ENCODE measurements at places on chromosomes 5 and 9.
A peak's percentile ranks its signal among the peaks of the same experiment; 100 is the strongest.

DNA sequence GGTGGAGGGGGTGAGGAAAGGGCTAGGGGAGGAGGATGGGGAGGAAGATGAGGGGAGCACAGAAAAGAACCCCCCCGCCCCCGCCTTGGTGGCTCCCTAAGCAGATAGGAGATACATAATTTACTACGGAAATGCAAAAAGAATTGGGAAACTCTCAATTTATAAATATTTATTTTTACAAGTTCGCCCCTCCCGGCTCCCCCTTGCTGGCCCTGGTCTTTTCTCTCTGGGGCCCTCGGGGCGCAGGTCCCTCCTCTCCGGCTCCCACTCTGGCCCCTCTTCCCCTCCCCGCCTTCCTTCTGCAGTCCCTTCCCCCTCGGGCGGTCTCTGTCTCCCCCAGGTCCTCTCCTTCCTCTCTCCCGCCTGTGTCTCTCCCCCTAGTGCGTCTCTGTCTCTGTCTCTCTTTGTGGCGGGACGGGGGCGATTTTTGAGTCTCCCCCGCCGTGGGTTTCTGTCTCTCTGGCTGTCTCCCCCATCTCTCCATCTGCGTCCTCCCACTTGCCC is 173.6 kb upstream of the IER5L start:
- DNase-seq = no peak

DNA sequence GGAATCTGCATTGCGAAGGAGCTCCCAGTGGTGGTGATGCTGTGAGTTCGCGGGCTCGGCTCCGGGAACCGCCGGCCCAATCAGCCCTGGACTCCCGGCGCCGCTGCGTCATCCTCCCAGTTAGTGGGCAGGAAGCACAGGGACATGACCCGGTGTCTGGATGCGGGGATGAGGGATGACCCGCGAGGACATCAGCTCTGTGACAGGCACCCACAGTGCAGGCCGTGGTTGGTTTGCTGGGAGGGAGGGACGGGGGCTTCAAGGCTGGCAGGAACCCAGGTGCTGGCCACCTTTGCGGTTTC is 996 bp downstream of the NXNL2 start:
- no peak for DNase-seq

DNA sequence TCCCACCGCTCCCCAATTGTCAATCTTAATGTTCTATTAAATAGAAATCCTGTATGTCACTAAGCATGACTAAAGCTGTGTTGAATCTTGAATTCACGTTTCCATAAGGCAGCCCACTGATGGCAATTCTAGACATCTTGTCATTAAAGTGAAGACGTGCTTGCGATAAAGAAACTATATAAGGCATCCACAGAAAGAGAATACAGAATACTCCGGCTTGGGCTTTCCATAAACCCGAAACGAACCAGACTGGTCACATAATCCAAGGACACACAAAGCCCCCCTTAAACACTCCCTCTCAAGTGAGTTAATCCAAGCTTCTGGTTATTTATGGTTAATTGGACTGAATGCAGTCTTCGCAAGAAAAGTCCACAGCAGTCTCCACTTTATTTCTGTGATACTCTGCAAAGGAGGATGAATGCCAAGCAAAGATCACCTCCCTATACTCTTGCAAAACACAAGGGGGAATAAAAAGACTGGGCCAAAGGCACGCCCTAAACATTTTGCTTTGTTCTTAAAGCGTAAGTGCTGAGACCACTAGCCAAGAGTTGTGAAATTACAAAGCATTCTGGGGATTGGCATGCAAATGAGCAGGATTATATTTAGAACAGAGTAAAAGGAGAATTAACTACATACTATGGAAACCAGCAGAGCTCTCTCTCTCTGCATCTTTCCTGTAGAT is 54.7 kb downstream of the DPYSL3 start:
- DNase-seq = no peak

- no peak for DNase-seq
These were observed 441.0 kb downstream of the TLE4 start for GRCh38 chr9:80012557-80013330.

GRCh38 chr9:36818965-36819870 is 214.8 kb downstream of the PAX5 start:
- DNase-seq = no peak

- no peak for DNase-seq
These were observed 124.7 kb downstream of the PALM2AKAP2 start for GRCh38 chr9:109904666-109905065.

DNA sequence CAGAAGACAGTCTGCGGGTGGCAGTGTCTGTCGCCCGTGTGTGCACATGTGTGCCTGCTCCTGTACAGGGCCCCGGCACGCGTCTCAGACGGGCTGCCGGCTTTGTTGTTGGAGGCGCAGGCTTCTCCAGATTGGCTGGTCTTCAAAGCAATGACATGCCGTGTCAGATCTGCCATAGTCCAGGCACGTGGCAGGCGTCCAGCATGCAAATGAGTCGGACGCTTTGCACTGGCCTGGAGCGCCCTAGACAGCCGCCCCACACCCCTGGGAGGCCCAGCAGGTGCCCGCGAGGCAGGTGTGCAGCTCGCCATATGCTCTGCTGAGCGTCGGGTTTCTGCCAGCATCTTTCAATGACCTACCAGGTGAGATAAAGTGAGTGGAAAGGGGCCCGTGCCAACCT is 71.5 kb downstream of the GADD45G start:
- DNase-seq = no peak

DNA sequence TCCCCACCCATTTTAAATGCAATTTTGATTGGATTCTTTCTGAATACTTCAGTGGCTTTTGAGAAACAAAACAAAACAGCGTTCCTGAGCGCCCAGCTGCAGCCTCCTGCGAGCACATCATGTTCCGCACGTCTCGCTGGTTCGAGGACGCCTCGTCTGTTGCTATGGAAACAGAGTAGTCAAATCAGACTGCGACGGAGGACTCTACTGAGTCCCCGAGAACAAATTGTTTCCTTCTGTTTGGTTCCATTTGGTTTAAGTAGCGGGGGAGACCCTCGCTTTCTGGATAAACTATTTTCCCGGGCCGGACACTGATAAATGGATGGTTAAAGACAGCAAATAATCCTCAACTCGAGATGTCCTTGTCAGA is 69.0 kb downstream of the SLC28A3 start:
- no peak for DNase-seq

- DNase-seq = no peak
These were observed 71.0 kb upstream of the ICE1 start for GRCh38 chr5:5351288-5351979.

DNA sequence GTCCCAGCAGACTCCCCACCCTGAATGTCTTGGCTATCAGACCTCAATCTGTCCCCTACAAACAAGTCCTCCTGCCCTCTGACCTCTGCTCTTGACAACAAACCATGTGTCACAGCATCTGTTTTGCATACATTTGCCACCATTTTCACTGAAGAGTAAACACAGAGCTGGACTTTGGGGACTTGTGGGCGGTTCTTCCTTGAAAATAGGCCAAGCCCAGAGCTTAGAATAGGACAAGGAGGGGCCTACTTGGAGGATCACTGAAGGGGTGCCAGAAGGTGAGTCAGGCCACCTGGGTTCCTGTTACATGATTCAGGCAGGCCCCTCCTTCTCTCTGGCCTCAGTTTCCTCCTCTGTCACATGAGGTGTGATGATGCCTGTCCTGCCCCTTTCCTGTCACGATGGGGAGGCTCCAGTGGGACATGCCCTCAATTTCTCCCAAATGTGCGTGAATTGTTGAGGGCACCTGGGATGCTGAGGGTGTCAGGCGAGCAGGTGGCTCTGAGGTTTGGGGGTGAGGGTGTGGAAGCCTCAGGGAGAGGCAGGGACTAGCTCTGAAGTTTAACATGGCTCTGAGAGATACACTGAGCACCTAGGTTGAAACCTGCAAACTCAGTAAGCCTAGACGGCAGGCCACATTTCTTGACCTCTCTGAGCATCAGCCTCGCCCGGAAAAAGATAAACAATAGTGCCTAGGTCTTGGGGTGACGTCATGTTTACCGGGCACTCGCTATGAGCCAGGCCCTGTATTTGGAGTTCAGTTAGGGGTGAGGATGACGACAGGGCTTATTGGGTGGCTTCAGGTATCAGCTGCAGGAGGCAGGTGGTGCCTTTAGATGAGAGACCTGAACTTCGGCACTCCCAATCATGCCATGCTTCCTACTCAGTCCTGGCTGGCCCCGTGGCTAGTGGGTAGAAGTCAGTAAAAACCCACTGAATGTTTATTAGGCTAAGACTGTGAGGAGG is 107.6 kb upstream of the PITX1 start:
- DNase-seq = no peak

- no peak for DNase-seq
These were observed 1767.0 kb downstream of the MAT2B start for GRCh38 chr5:165272436-165272835.

- peak; percentile 72 for DNase-seq
These were observed at the start of gene ANKH for GRCh38 chr5:14871214-14872069. Gene ANKH, minus strand, starts transcription at chr5:14871778. Its CDS starts 331 bp downstream, at chr5:14871447.

- peak; percentile 52 for DNase-seq
These were observed 107.0 kb downstream of the ZNF354C start for GRCh38 chr5:179166886-179167841.

DNA sequence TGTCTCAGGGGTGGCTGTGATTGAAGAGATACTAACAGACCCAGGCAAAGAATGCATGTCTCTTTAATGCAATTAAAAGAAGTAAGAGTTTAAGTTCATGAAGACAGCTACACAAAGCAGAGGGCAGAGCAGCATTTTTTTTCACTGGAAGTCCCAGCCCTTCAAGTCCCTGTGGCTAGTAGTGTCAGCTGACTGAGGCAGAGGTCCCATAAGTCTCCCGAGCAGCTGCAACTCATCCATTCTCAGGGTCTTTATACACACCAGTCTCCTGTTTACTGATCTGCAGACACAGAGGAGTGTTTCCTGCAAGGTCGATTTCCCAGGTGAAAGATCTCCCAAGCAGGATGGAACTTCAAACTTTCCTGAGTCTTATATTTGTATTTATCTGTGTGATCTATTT is 169.4 kb upstream of the GLRA1 start:
- DNase-seq = no peak

DNA sequence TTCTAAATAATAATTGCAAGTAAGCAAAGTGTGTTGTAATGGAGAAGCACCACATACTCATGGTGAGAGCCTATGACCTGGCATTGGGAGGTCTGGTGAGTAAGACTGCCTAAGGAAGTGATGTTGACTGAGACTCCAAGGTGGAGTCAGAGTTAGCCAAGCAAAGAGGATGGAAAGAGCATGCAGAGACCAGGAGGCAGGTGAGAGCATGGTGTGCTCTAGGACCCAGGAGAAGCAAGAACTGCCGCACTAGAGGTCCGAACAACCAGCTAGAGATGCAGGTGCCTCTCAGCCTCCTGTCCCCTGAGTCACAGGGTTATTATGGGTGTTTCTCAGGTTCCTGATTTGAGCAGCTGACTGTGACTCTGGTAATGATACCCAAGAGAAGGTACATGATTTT is 27.3 kb downstream of the ANP32B start:
- DNase-seq = no peak

- no peak for DNase-seq
These were observed 339.0 kb downstream of the PDE4D start for GRCh38 chr5:59554501-59554900.

GRCh38 chr9:87714819-87715218 is 11.1 kb upstream of the CTSL start:
- DNase-seq = no peak

DNA sequence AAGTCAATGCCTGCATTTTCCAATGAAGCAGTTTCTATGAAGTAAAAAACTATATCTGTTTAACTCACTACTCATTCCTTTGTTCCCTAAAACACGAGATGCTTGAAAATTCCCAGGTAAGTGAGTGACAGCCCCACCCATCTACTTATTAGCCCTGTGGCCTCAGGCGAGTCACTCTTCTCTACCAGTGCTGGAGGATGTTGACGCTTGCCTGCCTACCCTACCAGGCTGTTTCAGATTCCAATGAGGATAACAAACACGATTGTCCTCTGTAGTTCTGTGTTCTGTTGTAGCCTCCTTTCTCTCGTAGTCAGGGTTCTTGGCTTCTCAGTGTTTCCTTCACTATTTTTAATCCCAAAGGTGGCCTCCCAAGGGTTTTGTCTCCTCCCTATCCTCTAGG is 388.8 kb downstream of the KDM4C start:
- DNase-seq = no peak

DNA sequence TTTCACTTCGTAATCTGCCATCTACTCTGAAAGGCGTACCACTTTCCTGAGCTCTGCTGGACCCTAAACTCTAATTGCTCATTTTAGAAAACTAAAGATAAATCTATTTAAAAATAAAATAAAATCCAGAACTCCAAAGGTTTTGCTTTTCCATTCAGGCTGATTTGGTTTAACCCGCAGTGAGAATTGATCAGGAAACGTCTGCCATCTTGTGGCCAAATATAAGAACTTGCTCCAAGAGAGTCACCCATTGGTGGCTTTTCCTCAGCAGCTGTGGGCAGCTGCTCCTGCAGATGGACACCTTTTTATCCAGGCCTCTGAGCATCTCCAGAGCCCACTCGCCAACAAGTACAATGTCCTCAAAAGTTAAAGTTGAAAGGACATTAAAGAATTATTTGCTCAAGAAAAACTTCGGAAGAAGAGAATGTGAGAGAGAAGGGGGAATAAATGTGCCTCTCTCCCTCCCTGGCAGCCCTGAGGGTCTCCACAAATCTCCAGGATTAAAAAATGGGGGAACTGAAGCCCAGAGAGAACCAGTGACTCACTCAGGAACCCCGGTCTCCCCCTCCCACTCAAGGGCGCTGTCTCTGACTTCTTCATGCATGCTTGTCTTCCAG is 4.1 kb downstream of the SAXO1 start:
- no peak for DNase-seq

DNA sequence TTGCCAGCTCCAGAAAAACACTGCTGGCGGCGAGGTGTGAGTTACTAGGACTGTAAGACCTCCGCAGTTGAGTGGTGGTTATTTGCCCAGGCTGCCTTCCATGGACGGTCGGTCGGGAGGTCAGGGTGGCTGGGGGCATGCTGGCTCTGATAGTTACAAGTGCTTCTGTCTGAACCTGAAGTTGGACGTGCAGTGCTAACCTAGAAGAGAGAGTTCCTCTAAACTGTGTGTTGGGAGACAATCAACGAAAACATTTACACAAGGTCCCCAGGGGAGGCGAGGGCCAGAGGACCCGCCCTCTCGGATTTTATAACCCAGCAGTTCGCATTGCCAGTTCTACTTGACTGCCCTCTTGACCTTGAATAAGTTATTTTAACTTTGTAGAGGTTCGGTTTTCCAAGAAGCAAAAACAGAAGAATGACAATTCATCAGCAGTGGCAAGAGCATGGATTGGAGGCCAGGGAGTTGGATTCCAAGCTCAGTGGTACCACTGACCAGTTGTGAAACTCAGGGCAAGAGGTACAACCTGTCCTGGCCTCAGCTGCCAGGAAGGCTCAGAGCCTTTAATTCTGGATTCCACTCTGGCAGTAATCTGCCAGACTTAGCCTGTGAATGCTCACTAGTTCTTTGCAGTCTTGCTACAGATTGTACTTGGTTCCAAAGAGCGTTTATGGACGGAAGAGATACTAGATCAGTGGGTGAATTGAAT is 28.7 kb upstream of the PDE8B start:
- DNase-seq = no peak
